ENCODE measurements at places on chromosomes 1 and 21. TPM values are rescaled to one million over a fixed set of nuclear protein-coding genes. Genes with fewer than 3 reads are reported as not detected.

DNA sequence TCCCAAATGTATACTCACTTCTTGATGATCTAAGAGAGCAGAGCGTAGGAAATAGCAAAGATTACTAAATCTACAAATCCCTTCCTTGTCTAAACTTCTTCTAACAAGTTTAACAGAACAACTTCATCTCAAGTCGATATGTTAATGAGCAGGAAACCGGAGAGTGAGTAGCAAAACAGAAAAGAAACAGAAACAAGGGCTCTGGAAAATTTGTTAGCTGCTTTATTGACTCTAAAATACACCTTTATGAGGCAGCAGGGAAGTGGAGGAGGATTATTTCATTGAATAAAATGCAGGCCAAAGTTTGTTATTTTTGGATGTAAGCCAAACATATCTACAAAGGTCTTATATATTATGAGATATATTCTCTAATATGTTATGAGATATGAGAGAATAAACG, 192.4 kb downstream of the LRRIQ3 start:
- no peaks in the 10 kb centered on the region for H3K27me3 ChIP-seq
- no peak overlapping the region for H3K27ac ChIP-seq
- H3K4me3 ChIP-seq = no peak overlapping the region
- no peaks in the 10 kb centered on the region for H3K4me1 ChIP-seq

DNA sequence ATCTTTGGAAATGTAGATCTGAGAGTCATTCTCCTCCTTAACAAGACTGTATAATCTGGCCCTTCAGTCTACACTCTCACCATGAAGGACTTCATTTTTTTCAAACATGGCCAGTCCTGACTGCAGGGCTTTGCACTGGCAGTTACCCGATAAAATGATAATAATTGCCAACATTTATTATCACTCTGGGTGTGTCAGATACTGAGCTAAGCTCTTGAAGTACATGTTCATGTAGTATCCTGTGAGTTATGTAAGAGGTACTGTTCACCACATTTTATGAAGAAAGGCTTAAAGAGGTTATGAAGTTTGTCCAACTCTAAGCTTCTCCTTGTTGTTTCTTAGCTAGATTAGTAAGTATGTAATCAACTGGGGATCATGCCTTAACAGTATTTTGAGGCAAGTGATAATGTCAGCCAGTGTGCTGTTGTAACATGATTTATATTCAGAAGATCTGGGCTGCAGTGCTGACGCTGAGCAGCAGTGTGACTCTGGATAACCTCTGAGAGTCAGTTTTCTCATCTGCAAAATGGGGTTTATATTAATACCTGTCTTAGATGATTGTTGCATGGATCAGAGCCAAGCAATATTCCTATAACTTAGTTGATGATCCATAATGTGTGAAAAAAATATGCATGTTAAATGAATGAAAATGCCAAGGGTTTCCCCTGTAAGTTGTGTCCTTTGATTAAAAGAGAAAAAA, 42.1 kb upstream of the LEPR start:
- H3K36me3 ChIP-seq = no peaks in the 10 kb centered on the region
- no peak overlapping the region for H3K4me3 ChIP-seq
- H3K27me3 ChIP-seq = no peaks in the 10 kb centered on the region
- H3K4me1 ChIP-seq = no peaks in the 10 kb centered on the region

GRCh38 chr1:233105225-233105624, 154.8 kb downstream of the NTPCR start:
- H3K4me1 ChIP-seq = no peaks in the 10 kb centered on the region
- no peak for DNase-seq
- H3K4me3 ChIP-seq = no peak overlapping the region
- H3K27me3 ChIP-seq = no peaks in the 10 kb centered on the region
- no peaks in the 10 kb centered on the region for H3K36me3 ChIP-seq

Gene PPT1
- 84.2 TPM for total RNA-seq

Gene LCE1D
- not detected for total RNA-seq

DNA sequence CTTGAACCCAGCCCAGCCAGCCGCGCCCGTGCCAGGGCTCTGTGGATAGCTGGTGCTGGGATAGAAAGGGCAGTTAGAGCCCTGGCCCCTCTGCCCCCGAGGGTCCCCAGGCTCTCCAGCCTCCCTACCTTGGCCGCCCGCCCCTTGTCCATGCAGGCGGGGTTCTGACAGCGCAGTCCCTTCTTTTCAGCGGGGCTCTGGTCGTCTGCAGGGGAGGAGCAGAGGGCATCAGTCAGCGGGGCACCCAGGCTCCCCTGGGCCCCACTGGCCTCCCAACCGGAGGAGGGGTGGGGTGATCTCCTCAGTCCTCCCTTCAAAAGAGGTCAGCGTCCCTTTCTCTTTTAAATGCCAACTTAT, 4.9 kb upstream of the PLEKHG5 start:
- H3K4me1 ChIP-seq = peaks cover 4% of the 10 kb centered on the region
- no peaks in the 10 kb centered on the region for H3K36me3 ChIP-seq
- H3K27ac ChIP-seq = peak overlapping the region; percentile 3
- no peak for DNase-seq

- no peaks in the 10 kb centered on the region for H3K27me3 ChIP-seq
- no peaks in the 10 kb centered on the region for H3K36me3 ChIP-seq
- peak overlapping the region; percentile 16 for H3K4me3 ChIP-seq
Observed at GRCh38 chr1:32447469-32448185, 17.2 kb upstream of the ZBTB8B start.

- DNase-seq = no peak
- peaks cover 4% of the 10 kb centered on the region for H3K36me3 ChIP-seq
- peak overlapping the region; percentile 90 for H3K27ac ChIP-seq
- no peak overlapping the region for H3K4me3 ChIP-seq
Observed at GRCh38 chr1:35851132-35851869, 31.7 kb upstream of the AGO1 start.

GRCh38 chr1:156659988-156660751, 17.0 kb downstream of the NES start:
- no peaks in the 10 kb centered on the region for H3K27me3 ChIP-seq
- H3K4me1 ChIP-seq = peaks cover 1% of the 10 kb centered on the region
- no peak overlapping the region for H3K4me3 ChIP-seq
- peak overlapping the region; percentile 73 for H3K27ac ChIP-seq
- peak; percentile 97 for DNase-seq
- H3K36me3 ChIP-seq = no peaks in the 10 kb centered on the region

DNA sequence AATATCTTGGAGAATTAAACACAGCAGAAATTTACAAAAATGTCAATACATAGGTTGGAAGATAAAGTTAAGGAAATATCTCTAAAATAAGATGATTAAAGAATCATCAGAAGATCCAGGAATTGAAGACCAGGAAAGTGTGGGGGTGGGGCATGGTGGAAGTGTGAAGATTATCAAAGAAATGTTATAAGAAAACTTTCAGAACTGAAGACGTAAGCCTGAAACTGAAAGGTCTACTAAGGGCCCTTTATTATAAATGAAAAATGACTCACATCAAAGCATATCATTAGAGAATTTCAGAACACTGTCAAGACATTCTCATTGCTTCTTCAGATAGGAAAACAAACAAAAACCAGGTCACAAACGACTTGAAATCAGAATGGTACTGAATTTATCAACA, 92.4 kb upstream of the DPT start:
- no peak overlapping the region for H3K4me3 ChIP-seq
- H3K36me3 ChIP-seq = no peaks in the 10 kb centered on the region
- H3K27ac ChIP-seq = no peak overlapping the region
- no peaks in the 10 kb centered on the region for H3K27me3 ChIP-seq
- no peak for DNase-seq
- H3K4me1 ChIP-seq = no peaks in the 10 kb centered on the region

GRCh38 chr1:226132728-226133503, 53.6 kb downstream of the ACBD3 start:
- H3K27ac ChIP-seq = no peak overlapping the region
- H3K4me1 ChIP-seq = no peaks in the 10 kb centered on the region
- H3K27me3 ChIP-seq = no peaks in the 10 kb centered on the region
- no peak for DNase-seq

Gene ADARB1
- total RNA-seq = 87.9 TPM

DNA sequence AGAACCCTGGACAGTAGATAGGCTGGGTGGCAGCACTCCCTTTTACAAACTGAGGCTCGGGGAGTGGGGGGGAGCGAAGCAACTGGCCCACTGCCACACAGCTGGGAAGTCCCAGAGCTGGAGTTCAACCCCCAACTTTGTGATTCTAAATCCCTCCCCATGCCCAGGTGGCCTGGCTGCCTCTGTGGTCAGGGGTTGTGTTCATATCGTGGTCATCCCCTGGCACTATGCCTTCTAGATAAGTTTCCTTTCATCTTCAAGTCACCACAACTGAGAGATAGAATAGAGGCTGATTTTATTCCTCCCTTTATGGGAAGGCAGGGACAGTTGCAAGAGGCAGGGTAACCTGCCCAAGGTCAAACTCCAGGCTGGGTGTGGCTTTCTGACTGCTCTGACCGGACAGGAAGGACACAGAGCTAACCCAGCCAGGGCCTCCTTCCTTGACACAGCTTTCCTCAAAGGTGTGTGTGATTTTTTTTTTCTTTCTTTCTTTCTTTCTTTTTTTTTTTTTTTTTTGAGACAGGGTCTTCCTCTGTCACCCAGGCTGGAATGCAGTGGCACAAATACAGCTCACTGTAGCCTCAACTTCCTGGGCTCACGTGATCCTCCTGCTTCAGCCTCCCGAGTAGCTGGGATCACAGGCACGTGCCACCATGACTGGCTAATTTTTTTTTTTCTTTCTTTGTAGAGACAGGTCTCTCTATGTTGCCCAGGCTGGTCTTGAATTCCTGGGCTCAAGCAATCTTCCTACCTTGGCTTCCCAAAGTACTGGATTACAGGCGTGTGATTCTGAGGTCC, 18.4 kb upstream of the TNFRSF1B start:
- no peaks in the 10 kb centered on the region for H3K4me1 ChIP-seq
- H3K4me3 ChIP-seq = no peak overlapping the region
- no peak for DNase-seq
- H3K27ac ChIP-seq = no peak overlapping the region
- no peaks in the 10 kb centered on the region for H3K27me3 ChIP-seq

Gene CGN
- total RNA-seq = 0.23 TPM

GRCh38 chr1:192521734-192522133, 53.8 kb upstream of the RGS1 start:
- peak overlapping the region; percentile 28 for H3K27ac ChIP-seq
- H3K4me1 ChIP-seq = peaks cover 20% of the 10 kb centered on the region
- no peak overlapping the region for H3K4me3 ChIP-seq
- no peak for DNase-seq
- H3K27me3 ChIP-seq = no peaks in the 10 kb centered on the region

- no peaks in the 10 kb centered on the region for H3K4me1 ChIP-seq
- no peak overlapping the region for H3K27ac ChIP-seq
- no peaks in the 10 kb centered on the region for H3K27me3 ChIP-seq
- no peaks in the 10 kb centered on the region for H3K36me3 ChIP-seq
- DNase-seq = no peak
- H3K4me3 ChIP-seq = no peak overlapping the region
Observed at GRCh38 chr1:152983234-152983633, 647 bp upstream of the SPRR1A start.

Gene LCK
- 2.4 TPM for total RNA-seq

DNA sequence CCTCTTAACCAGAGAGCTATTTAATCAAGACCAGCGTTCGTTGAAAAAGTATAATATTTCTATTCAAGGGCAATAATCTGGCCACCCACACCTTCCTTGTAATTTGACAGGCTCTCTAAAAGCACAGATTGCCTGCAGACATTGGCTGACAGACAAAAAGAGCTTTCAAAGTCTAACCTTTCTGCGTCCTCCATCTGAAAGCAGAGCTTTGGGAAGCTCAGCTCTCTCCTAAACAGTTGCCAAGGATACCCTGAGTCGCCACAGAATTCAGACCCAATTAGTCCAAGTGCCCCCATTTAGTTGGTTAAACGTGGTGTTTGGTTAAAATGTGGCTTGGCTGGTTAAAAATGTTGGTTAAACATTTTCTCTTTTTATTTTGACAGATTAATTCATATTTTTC, 33.7 kb upstream of the PLA2G2C start:
- no peak overlapping the region for H3K27ac ChIP-seq
- no peaks in the 10 kb centered on the region for H3K36me3 ChIP-seq
- no peaks in the 10 kb centered on the region for H3K4me1 ChIP-seq
- no peak for DNase-seq
- H3K27me3 ChIP-seq = no peaks in the 10 kb centered on the region

Gene SPOCD1
- 9.0 TPM for total RNA-seq

Gene DNAH14
- total RNA-seq = 2.0 TPM

All from aorta (tissue), 5 donors.